Fibroblast of lung (primary cell): ENCODE measurements at places on chromosomes 6 and 20.

DNA sequence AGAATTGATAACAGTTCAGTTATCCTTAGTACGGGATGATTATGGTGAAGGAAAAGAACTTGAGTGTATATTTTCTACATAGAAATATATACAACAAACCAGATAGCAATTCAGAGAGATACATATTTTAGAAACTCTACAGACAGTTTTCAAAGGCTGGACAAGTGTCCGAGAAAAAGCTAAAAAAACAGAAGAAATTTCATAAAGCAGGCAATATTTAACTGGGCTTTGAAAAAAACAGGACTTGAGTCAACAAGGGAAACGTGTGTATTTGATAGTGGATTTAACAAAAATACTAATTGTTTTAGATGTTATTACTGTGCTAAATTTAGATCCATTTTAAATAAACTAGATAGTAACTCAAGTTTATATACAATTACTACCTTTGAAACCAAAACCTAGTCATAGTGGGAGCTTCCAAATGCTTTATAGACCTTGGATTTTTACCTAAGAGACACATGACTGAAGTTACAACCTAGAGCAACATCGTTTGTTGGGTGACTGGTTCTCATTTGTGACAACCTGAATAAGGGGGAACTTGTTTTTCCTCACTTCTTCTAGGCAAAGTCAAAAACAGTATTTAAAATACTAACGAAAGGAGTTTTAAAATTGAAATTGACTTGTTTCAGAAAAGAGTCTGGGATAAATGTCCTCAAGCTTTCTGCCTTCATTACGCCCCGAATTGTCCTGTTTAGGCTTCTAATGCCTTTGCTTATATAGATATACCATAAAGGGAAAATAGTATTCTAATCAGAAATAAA lies 116.7 kb upstream of the PRSS16 start:
- no peaks in the 10 kb centered on the region for H3K4me1 ChIP-seq
- H3K27ac ChIP-seq, result peak overlapping the region; percentile 90
- DNase-seq, result no peak
- H3K36me3 ChIP-seq, result no peaks in the 10 kb centered on the region
- H3K27me3 ChIP-seq, result no peaks in the 10 kb centered on the region

- no peak overlapping the region for H3K27ac ChIP-seq
- H3K4me3 ChIP-seq, result no peak overlapping the region
- peaks cover 3% of the 10 kb centered on the region for H3K27me3 ChIP-seq
- H3K36me3 ChIP-seq, result no peaks in the 10 kb centered on the region
- DNase-seq, result no peak
These were observed 88.5 kb upstream of the EXOC2 start for GRCh38 chr6:781350-781961.

GRCh38 chr20:868279-868678 lies 34.8 kb downstream of the FAM110A start:
- no peaks in the 10 kb centered on the region for H3K36me3 ChIP-seq
- no peaks in the 10 kb centered on the region for H3K4me1 ChIP-seq
- DNase-seq, result no peak
- no peak overlapping the region for H3K4me3 ChIP-seq

DNA sequence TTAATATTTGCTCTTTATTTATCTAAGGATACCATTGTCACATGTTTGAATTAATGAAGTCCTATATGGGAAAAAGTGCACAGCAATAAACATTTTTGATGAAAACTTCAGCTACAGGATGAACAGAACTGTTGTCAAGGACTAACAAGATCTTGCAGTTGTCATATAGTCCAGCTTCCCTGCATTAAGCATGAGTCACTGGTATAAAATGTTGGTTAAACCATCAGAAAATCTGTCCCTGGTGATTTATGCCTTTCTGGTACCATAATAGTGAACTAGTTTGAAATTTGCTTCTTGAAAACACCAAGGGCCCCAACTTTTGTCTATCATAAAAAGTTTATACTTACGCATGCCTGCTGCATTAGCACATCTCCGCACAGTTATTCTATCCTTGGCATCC lies 60.4 kb upstream of the RSPO3 start:
- H3K4me3 ChIP-seq, result no peak overlapping the region
- H3K36me3 ChIP-seq, result no peaks in the 10 kb centered on the region
- DNase-seq, result peak; percentile 57
- peaks cover 3% of the 10 kb centered on the region for H3K4me1 ChIP-seq
- H3K27me3 ChIP-seq, result no peaks in the 10 kb centered on the region
- no peak overlapping the region for H3K27ac ChIP-seq

- no peaks in the 10 kb centered on the region for H3K27me3 ChIP-seq
- H3K27ac ChIP-seq, result no peak overlapping the region
- H3K4me3 ChIP-seq, result no peak overlapping the region
- no peaks in the 10 kb centered on the region for H3K36me3 ChIP-seq
These were observed 91.3 kb upstream of the MAP3K7 start for GRCh38 chr6:90678049-90678779.

- no peaks in the 10 kb centered on the region for H3K27me3 ChIP-seq
- peaks cover 2% of the 10 kb centered on the region for H3K4me1 ChIP-seq
These were observed 107.8 kb downstream of the DHX35 start for GRCh38 chr20:39069976-39070375.

- H3K4me1 ChIP-seq, result peaks cover 8% of the 10 kb centered on the region
- H3K27ac ChIP-seq, result peak overlapping the region; percentile 72
- H3K27me3 ChIP-seq, result no peaks in the 10 kb centered on the region
- no peak for DNase-seq
- peak overlapping the region; percentile 74 for H3K4me3 ChIP-seq
These were observed 2.3 kb downstream of the SLC2A4RG start for GRCh38 chr20:63741676-63742380.

DNA sequence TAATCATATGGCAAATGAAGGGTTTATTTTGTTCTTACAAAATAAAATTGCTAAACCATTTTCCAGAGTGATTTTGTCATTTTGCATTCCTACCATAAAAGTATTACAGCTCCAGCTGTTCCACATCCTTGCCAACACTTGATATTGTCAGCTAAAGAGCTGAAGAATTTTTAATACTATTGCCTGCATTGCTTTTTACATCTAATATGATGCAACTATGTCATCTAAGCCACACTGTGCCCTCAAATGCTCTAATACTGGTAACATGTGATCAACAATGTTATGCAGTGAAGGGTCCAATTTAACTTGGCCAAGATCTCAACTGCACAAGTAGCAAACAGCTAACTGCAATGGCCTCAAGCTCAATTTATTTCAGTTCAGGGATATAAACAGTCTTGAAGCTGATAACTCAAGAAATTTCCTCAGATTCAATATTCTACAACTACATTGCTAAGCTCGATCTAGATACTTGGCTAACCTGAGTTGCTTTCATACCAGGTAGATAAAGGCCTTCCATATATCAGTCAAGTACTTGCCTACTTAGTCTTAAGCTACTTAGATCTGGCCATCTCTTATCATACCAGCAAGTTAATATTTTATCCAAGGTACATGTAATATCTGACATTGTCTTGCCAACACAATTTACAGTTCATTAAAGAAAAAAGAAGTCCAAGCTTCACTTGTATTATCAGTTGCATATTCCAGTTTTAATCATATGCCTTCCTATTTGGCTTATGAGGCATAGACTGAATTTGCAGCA lies 17.0 kb downstream of the AKIRIN2 start:
- peaks cover 7% of the 10 kb centered on the region for H3K4me1 ChIP-seq
- peaks cover 1% of the 10 kb centered on the region for H3K36me3 ChIP-seq
- H3K27me3 ChIP-seq, result no peaks in the 10 kb centered on the region
- H3K27ac ChIP-seq, result no peak overlapping the region
- H3K4me3 ChIP-seq, result no peak overlapping the region

DNA sequence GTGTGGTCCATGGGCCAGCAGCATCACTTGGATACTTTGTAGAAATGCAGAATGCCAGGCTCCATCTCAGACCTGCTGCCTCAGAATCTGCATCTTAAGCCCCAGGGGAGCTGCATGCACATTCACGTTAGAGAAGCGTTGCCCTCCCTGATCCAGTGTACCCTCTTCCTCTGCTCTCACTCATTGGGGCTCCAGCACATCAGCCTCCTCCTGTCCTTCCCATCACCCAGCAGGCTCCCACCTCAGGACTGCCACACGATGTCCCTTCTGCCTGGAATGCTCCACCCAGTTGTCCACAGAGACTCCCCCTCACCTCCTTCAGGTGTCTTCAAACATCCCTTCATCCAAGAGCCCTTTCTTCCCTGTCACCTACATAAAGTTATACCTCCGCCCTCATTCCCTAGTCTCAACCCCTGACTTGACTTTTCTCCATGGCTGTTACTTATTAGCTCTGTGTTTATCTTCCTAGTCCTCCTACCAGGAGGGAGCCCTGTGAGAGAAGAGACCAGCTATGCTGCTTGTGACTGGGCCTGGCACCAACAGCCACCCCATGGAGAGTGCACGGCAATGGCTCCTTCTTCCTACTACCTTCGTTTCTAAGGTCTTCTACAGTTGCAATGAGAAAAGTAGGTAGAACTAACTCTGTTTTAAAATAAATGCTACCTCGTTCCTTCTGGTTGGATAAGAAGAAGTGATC lies 3.3 kb upstream of the ACSS1 start:
- H3K27me3 ChIP-seq, result peaks cover 44% of the 10 kb centered on the region
- no peak overlapping the region for H3K27ac ChIP-seq
- peaks cover 4% of the 10 kb centered on the region for H3K4me1 ChIP-seq
- no peak for DNase-seq

- no peaks in the 10 kb centered on the region for H3K27me3 ChIP-seq
- H3K36me3 ChIP-seq, result no peaks in the 10 kb centered on the region
- no peak overlapping the region for H3K27ac ChIP-seq
- H3K4me1 ChIP-seq, result no peaks in the 10 kb centered on the region
- no peak for DNase-seq
These were observed 44.0 kb upstream of the DDR1 start for GRCh38 chr6:30840084-30840934.

DNA sequence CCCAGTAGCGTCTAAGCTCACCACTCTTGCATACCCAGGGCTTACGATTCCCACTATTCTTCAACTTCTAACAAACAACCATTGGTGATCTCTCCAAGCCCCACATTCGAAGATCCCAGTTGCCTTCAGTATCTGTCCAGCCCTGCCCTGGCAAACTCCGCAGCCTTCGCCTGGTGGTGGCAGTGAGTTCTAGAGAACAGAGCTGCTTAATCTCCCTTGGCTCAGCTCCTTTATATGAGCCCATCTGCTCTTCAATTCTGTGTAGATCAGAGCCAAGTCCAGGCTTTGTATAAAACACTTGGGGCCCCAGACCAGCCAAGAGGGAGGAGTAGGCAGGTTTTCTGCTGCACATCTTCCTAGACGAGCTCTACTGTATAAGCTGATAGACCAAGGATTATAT lies 193.3 kb downstream of the PHACTR1 start:
- H3K27ac ChIP-seq, result no peak overlapping the region
- H3K36me3 ChIP-seq, result no peaks in the 10 kb centered on the region
- no peaks in the 10 kb centered on the region for H3K27me3 ChIP-seq
- H3K4me3 ChIP-seq, result no peak overlapping the region

GRCh38 chr20:38269040-38269439 lies 8.5 kb upstream of the KIAA1755 start:
- DNase-seq, result no peak
- no peaks in the 10 kb centered on the region for H3K36me3 ChIP-seq
- no peak overlapping the region for H3K4me3 ChIP-seq
- H3K27ac ChIP-seq, result no peak overlapping the region
- H3K4me1 ChIP-seq, result peaks cover 23% of the 10 kb centered on the region

DNA sequence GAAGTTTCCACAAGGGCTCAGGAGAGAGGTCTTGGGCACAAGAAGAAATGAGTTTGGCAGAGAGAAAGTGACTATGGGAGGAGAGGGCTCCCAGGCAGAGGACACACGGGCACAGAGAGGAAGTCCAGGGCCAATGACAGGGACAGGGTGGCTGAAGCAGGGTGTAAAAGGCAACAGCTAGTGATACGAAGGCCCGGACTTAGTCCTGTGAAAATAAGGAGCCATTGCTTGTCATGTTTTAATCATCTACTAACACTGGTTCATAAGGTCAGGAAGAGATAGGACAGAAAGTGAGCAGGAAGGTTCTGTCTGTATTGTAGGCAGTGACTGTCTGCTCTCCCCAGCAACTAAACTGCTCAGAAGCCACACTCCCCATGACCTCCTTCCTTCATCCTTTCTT lies 204.7 kb upstream of the SHLD1 start:
- H3K27ac ChIP-seq, result no peak overlapping the region
- H3K27me3 ChIP-seq, result no peaks in the 10 kb centered on the region
- no peaks in the 10 kb centered on the region for H3K36me3 ChIP-seq
- DNase-seq, result no peak

DNA sequence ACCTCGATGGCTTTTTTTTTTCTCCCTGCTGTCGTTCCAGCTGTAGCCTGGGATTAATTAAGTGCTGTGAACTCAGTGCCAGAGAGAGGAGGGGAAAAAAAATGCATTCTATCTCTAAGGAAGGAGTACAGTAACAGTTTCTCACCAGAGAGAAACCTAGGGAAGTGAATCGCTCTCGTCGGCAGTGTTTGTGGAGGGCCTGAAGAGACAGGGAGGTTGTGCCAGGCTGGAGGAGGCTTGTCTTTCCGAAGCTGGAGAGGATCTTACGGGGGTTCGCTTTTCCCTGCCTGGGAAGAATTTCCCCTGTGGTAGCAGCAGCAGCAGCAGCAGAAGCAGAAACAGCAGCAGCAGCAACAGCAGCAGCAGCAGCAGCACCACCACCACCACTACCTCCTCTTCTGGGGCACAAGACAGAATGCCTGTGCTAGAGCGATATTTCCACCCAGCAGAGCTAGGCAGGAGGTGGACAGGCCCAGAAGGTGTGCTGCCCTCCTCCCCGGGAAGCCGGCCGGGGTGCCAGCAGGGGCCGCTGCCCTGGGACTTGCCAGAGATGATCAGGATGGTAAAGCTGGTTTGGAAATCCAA lies 186.5 kb downstream of the PDE7B start:
- H3K4me3 ChIP-seq, result peak overlapping the region; percentile 69
- no peaks in the 10 kb centered on the region for H3K36me3 ChIP-seq
- H3K27ac ChIP-seq, result peak overlapping the region; percentile 93
- peaks cover 10% of the 10 kb centered on the region for H3K4me1 ChIP-seq

- H3K36me3 ChIP-seq, result no peaks in the 10 kb centered on the region
- no peaks in the 10 kb centered on the region for H3K27me3 ChIP-seq
- H3K4me3 ChIP-seq, result peak overlapping the region; percentile 82
- H3K4me1 ChIP-seq, result peaks cover 8% of the 10 kb centered on the region
These were observed 131.6 kb downstream of the OGFRL1 start for GRCh38 chr6:71420095-71420692.

GRCh38 chr6:167787896-167788562 lies 38.7 kb upstream of the AFDN start:
- DNase-seq, result no peak
- H3K4me3 ChIP-seq, result no peak overlapping the region
- H3K27ac ChIP-seq, result no peak overlapping the region
- no peaks in the 10 kb centered on the region for H3K36me3 ChIP-seq

DNA sequence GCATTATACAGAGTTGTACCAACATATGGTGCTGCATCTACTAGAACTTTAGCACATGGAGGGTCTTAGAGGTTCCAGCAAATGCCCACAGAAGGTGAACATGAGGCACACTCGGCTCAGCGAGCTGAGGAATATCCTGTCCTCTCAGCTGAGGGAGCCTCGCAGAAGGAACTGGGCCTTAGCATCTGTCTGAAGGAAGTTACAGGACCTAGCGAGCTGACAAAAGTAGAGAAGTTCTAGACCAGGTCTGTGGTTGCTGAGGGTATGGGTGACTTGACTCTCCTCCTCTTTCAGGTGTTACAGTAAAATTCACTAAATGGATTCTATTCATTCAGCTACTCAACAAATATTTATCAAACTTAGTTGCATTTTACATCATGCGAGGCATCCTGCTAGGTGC lies 157.2 kb downstream of the ZDHHC14 start:
- H3K27me3 ChIP-seq, result no peaks in the 10 kb centered on the region
- H3K4me3 ChIP-seq, result no peak overlapping the region
- no peak overlapping the region for H3K27ac ChIP-seq
- H3K36me3 ChIP-seq, result no peaks in the 10 kb centered on the region
- DNase-seq, result no peak
